ENCODE measurements at places on chromosomes 6 and 20.
A peak's percentile ranks its signal among the peaks of the same experiment; 100 is the strongest.

DNA sequence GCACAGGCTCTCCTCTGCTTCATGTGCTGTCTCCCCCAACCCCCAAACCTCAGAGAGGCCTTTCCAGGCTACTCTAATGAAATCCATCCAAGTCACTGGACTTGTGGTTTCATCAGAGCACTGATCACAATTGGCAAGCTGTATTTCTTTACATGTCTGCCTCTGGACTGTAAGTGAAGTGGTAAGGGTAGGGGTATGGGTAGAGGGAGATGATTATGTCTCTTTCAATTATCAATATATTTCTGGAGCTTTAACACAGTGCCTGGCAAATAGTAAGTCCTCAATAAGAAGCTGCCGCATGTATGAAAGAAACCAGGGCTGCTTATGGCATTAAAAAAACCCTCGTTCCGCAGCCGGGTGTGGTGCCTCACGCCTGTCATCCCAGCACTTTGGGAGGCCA lies 5.4 kb downstream of the TRERF1 start:
- no peak for DNase-seq

- no peak for DNase-seq
Measured at GRCh38 chr20:37417617-37418467, 71.9 kb downstream of the SRC start.

DNA sequence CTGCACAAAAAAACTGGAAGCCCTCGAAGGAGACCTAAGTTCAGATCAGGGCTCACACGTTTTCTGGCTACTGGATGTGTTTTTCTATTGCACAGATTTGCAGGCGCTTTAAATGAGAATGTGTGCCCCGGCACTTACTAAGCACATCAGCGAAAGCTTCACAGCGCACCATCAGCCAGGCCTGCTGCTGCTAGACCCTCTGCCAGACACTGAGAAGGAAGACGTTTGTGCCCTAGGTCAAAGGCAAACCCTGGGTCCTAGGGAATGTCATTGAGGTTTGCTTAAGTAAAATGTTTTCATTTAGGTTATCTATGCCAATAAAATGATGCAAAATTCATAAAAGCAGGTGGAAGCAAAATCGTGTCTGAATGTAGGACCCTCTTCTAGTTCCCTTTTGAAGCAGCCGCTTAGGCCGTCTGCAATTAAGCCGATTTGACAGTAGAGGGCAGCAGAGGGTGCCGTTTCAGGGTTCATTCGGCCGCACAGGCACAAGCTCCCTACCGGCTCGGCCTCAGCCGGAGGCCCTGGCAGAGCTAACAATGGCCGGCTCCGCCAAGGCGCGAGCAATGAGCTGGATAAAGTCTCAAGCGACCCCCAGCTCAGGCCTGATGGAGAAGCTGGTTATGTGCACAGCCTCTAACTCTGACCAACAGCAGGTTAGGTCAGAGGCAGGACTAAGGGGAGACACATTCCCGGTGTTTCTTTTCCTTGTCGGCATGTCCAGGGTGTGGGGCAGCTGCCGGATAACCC lies 107.2 kb upstream of the FOXA2 start:
- DNase-seq: peak; percentile 84

DNA sequence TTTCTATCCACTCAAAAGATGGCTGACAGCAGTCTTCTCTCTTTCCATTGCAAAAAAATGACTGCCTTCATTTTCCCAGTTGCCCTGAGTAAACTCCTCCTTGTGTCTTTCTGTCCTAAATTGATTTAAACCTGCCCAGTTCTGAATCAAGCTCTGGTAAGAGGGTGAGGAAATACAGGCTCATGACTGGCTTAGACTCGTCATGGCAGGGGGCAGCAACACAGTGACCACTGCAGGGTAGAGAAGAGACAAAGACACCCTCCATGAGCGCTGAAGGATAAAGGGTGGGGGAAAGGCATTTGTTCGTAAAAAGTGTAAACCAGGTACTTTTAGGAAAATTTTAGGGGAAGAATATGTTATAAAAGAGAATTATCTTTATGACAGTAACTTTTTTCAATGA lies 738.2 kb upstream of the FLRT3 start:
- DNase-seq: no peak

GRCh38 chr20:42074944-42075343 lies 456.8 kb upstream of the CHD6 start:
- no peak for DNase-seq

DNA sequence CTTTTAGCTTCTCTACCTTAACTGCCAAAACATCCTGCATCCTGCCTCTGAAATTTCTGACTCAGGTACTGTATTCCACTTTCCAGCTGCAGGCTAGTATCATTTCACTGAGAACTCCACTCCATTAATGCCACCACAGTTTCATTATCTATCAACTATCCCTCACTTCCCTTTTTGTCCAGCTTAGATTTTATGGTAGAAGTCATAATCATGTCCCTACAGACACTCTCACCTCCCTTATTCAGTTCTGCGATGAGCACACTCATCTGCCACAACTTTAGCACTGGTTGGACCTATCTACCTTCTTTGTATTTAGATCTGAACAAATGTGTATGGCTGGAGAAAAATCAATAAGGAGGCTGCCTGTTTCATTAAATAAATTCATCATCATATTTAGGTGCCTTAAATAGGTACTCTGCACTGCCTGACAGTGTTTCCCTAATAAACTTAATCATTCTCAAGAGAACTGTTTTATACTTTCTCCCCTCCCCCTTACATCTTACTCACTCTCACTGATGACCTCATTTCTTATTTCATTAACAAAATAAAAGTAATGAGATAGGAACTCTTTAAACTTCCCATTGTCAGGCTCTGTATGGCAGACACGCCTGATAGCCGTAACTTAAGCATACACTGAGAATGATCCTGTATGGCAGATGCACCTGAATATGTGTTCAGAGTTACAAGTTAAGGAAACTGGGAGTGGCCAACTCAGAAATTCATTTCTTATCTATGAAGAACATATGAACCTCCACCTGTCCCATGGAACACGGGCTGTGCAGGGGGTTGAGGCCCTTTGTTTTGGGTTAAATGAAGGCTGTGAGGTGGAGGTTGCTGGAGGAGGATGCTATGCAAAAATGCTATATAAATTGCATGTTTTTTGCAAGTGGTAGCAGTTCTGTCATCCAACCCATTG lies 95.3 kb upstream of the MAN1A1 start:
- DNase-seq: no peak

GRCh38 chr6:107047807-107048206 lies 19.8 kb downstream of the MTRES1 start:
- DNase-seq: no peak

DNA sequence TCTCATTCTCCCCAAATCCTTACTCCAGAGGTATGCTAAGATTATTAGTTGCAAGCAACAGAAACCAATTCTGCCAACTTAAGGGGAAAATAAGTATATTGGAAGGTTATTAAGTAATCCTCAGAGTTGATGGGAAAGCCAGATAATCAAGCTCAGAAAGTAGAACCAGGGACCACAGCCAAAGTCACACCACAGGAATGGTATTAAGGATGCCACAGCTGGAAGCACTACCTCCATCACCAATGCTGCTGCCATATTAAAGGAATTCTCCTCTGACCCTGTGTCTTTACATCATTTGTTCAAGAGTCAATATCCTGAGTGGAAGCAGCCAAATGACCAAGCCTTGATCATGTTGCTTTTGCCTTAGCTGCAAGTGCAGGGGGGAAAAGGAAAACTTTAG lies 9.9 kb downstream of the PROCR start:
- DNase-seq: no peak

DNA sequence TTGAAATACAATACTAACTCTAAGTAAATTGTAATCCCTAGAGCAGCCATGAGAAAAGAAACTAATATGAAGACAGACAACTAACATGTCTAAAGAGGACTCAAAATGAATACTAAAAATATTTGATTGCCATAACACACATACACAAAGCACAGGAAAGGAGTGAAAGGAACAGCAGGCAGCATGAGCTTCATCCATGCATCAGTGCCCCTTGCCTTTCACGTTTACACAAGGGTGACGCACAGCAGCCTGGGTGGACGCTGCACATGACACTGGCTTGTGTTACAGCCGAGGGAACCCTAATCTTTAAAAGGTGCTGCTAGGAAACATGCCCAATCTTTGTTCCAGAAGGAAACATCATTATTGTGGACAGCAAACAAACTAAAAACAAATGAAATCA lies 123.5 kb downstream of the MAN1A1 start:
- no peak for DNase-seq

DNA sequence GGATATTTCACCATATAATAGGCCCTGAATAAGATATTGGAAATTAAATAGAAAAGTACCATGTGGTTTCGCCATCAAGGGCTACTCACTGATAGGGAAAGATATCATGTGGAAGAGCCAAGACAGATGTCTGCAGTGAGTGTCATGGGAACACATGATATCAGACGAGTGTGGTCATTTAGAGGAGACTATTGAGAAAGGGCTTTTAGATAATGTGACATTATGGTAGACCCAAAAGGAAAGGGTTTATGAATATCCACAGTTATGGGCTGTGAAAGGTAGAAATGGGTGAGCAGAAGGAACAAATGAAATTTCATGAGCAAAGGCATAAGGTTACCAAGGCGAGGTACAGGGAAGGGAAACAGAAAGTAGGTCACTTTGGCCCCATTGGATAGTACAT lies 182.3 kb upstream of the PRSS16 start:
- no peak for DNase-seq

DNA sequence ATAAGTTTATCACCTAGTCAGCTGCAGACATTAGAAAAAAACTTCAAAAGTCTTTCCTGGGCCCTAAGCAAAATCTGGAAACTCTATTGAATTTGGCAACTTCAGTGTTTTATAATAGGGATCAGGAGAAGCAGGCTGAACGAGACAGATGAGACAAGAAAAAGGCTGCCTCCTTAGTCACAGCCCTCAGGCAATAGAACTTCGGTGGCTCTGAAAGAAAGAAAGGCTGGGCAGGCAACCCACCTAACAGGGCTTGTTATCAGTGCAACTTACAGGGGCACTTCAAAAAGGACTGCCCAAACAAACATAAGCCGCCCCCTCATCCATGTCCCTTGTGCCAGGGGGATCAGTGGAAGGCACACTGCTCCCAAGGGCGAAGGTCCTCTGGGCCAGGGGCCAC lies 657.9 kb upstream of the HS3ST5 start:
- DNase-seq: no peak

DNA sequence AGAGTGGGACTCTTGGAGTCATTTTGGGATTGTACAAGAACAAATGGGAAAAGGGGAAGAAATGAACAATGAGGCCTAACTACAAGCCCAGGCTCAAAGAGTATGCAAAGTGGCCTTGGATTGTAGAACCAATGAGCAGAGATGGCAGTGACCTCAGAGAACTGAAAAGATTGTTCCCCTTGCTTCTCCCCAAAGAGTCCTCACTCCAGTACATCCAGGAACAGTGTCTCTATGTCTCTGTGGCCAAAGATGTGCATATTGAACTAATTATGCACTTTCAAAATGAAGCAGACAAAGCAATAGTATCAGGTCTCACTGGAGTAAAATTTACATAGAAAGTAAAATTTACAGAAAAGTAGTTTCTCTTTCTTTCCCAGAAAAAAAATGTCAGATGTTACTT lies 81.0 kb downstream of the SMLR1 start:
- DNase-seq: no peak

DNA sequence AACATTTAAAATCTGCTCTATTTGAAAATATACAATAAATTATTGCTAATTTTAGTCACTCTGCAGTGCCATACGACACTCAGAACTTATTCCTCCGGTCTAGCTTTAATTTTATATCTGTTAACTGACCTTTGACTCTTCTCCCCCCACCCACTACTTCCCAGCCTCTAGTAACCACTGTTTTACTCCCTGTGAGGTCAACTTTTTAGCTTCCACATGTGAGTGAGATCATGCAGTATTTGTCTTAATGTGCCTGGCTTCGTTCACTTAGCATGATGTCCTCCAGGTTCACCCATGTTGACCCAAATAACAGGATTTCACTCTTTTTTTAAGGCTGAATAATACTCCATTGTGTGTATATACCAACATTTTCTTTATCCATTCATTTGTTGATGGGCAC lies 80.8 kb downstream of the RPP40 start:
- DNase-seq: no peak

DNA sequence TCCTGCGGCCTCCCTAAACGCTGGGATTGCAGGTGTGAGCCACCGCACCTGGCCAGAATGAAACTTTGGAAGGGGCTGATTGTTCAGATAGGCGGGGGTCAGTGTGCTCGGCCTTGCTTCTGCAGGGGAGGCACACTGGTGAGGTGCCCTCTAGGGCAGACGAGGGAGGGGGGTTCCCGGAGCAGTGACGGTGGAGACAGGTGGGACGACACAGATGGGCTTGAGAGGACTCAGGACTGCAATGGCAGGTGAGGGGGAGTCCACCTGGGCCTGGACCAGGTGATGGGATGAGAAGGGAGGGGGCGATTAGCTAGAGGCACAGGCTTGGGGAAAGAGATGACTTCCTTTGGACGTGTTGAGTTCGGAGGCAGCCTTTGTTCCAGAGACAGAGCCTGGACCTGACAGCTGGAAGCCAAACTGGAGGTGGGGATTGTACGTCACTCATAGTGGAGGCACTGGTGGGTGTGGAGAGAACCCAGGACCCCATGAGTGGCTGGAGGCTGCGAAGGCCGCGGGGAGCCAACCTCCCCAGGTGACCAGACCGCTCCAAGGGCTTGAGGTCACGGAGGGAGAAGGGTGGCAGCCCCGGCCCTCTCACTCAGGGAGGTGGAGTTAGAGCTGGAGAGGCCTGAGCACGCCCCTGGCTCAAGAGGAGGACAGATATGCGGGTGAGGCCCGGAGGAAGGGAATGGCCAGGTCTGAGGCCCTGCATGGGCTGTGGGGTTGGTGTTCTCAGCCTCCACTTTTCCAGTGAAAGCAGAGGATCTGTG lies 10.5 kb upstream of the MAP1LC3A start:
- DNase-seq: no peak

DNA sequence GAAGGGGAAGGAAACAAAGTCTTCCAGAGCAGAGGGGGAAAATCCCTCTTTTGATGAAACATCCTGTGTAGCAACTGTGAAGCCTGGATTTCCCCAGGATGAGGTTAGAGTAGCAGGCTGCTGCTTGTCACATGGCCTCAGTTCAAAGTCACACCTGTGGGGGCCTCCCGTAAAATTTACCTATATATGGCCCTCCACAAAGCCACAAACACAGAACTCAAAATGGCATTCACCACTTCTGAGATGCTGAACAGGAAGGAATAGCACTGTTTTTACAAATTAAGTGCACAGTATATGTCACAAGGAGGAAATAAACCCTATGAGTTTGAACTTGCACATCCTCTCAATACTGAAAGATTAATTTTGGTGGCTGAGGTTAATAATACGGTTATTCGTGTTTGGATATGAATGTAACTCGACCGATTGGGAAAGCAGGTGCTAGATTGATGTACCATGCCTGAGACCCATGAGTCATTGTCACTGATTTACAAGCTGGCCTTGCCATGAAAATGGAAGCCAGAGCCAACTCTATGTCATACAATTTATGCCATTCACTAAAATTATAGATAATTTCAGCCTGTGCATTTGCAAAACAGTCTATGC lies 70.6 kb downstream of the SGK1 start:
- no peak for DNase-seq
